ENCODE measurements at places on chromosomes 3 and 15.
A peak's percentile ranks its signal among the peaks of the same experiment; 100 is the strongest.

- DNase-seq: no peak
Measured at GRCh38 chr3:190877925-190878324, 15.4 kb upstream of the GMNC start.

GRCh38 chr3:159417761-159418160 is 570.9 kb upstream of the IL12A start:
- no peak for DNase-seq

DNA sequence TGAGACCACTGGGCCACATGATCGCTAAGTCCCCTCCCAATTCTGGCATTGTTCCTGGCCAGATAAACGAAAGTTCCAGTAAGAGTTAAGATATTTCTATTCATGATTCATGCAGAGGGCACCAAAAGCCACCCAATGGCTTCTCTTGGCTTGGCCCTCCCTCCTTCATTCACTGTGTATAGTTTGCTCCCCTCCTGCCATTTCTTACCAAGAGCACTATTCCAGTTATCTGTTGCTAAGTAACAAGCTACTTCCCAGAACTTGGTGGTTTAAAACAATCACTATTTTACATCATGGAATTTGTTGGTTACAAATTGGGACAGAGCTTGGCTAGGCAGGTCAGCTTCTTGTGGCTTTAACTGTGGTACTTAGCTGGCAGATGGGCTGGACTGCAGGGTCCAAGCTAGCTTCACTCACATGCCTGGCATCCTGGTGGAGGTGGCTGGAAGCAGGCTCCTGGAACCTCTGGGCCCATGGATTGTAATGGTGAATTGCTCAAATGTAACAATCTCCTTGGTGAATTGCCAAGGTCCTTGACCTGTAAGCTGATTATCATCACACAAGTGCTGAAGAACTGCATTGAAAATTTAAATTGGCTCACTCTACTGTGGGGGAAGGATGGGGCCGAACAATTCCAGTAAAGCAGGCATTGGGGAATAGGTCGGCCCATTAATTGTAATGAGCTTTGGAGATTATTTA is 16.6 kb downstream of the EAF1 start:
- DNase-seq: peak; percentile 54

DNA sequence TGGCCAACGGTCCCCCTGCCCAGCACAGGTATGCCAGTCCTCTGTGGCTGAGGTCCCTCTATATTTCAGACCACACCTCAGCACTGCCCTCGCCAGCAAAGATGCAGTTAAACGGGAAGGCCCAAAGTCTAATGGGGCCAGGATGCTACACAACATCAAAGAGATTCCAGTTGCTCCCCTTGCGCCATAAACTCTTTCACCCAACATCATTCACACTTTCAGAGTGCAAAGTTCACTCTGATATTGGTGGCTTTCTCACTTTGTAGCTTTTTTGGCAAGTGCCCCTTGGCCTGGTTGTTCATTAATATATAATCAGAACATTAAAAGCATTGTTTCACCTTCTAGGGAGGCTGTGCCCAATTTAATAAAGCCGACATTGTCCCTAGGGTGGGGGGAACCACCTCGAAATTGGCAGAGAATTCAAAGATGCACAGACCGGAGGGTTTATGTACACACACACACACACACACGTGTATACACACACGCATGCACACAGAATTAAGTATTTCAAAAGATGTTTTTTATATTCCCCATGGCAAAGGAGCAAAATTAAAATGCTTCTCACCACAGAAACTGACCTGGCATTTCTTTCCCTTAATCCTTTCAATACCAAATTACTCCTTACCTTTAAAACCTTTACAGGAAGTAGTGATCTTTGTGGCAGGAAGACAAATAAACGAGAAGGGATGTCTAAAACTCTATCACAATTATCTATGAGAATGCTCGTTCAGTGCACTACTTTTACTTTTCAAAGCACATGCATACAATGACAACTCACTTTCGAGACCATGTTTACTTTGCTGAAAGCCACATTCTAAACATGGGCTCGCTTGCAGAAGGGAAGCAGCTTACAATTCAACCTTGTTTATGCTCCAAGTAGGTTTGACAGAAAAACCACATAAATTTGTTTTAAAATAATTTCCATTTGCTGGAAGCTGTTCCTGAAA is 19.5 kb downstream of the LRIG1 start:
- no peak for DNase-seq

DNA sequence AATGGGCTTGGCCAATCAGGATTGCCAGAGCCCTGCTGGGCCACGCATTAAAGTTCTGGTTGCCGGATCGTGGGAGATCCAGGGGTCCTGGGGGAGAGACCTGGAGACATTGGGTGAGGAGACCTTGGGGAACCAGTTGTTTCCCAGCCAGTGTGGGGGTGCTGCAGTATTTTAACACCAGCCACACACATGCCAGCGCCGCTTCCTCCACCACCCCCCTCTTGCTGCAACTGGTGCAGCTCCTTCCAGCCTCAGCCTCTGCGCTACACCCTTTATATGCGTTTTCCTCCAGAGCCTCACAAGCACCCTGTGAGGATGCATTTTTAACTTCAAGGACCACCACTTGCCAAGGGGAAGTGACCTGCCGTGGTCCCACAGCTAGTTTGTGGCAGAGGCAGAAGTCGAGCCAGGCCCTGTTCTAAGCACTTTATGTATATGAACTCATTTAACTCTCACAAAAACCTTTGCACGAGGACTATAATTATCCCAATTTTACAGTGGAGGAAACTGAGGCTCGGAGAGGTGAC is 29.4 kb upstream of the GRIP2 start:
- no peak for DNase-seq

DNA sequence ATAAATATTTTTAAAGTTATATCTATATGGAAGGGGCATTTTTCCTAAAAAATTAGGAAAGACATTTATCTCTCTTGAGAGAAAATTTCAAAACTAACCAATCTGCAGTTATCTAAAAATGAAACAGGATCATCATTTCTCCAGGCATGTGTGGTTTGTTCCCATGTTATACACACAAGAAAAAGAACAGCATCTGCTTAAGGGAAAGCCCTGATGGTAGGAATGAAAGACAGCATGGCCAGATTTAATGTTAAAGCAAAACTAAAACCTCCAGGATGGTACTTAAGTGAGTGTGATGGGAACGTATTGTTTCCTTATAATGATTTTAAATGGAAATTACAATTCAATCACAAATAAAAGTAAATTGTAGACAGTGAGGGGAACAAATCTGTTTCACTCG is 46.2 kb upstream of the GYG1 start:
- DNase-seq: peak; percentile 13

GRCh38 chr15:48176112-48176511 is 2.0 kb downstream of the MYEF2 start:
- DNase-seq: peak; percentile 13

DNA sequence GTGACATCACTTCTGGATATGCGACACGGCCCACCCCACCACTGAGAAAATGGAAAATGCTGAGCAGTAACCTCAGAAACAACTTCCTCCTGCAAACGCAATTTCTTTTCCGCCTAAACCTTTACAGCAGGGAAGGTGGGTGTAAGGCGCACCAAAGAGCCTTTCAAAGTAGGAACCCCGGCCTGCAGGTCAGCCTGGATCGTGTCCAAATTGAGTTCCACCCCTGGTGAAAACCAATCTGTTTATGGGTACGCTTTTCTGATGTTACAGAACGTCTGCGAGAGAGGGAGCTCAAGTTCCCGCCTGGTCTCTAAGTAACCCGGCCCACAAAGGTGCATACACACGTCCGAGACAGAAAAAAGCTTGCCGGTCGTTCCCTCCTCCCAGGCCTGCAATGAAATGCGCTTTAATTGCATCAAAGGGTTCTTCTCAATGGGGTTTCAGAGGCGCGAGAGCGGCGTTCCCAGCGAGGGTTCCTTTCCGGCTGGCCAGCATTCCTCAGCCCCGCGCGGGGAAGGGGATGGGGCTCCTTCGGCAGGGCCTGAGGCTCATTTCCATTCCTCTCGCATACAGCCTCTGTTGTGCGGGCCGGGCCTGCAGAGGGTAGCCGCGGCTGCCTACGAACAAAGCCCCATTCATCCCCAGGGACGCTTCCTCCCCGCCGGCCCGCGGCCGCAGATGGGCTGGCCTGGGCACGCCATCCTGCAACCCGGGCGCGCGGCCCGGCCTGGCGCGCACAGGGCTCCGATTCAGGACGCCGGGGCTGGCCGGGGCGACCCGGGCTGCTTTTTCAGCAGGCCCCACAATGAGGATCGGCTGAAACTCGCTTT is 138.1 kb downstream of the TMCO5A start:
- DNase-seq: peak; percentile 71

DNA sequence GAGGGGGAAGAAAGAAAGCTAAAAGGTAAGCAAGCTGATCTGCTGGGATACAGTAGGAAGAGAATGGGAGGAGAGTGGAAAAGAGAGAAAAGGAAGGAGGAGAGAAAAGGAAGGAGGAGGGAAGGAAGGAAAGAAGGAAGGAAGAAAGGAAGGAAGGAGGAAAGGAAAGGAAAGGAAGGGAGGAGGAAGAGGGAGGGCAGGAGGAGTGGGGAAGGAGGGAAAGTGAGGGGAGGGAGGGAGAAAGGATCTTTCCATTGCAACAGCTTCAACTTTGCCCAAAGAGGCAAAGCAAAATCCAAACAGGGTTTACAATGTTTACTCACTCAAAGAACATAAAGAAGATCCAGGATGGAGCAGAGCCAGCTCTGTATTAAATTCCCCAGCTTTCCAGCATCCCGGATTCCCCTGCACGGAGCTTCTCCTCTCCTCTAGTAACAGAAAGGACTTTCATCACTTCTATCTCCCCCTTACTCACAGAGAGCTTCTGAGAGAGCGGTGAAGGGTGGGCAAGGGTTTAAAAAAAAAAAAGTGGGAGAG is 494.2 kb upstream of the PROK2 start:
- DNase-seq: no peak

- DNase-seq: no peak
Measured at GRCh38 chr15:77804210-77804609, 171.5 kb upstream of the LINGO1 start.

DNA sequence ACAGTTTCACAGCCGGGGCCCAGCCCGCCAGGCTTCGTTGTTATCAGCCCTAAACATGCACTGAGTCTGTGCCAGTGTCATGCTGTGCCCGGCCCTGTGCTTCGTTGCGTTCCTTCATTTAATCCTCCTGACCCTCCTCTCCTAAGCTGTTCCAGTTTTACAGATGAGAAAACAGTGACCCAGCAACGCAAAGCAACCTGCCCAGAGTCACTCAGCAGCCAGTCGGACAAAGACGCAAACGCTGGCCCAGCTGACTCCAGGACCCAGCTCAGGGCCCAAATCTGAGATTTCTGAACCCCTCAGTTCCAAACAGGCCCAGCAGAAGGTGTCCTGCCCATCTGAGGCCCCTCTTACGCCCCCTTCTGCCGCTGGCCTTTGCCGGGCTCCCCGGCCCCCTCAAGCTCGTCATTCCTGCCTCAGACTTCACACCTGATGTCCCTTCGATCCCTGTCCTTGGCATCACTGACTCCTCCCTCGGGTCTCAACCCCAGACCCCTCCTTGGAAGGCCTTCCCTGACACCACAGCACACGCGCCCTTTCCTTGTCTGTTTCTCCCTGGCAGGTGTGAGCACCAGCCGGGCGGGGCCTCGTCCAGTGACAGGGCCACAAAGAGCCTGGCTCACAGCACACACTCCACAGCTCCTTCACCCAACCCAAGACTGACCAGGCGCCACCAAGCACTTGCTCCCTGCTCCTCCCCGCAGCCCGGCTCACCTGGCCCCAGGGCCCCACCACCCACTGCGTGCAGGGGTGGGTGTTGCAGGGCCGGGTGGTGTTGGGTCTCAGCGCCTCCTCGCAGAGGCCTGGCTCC is 48.1 kb downstream of the ADAMTS7 start:
- no peak for DNase-seq

GRCh38 chr15:77857419-77857818 is 220.1 kb downstream of the TBC1D2B start:
- no peak for DNase-seq

DNA sequence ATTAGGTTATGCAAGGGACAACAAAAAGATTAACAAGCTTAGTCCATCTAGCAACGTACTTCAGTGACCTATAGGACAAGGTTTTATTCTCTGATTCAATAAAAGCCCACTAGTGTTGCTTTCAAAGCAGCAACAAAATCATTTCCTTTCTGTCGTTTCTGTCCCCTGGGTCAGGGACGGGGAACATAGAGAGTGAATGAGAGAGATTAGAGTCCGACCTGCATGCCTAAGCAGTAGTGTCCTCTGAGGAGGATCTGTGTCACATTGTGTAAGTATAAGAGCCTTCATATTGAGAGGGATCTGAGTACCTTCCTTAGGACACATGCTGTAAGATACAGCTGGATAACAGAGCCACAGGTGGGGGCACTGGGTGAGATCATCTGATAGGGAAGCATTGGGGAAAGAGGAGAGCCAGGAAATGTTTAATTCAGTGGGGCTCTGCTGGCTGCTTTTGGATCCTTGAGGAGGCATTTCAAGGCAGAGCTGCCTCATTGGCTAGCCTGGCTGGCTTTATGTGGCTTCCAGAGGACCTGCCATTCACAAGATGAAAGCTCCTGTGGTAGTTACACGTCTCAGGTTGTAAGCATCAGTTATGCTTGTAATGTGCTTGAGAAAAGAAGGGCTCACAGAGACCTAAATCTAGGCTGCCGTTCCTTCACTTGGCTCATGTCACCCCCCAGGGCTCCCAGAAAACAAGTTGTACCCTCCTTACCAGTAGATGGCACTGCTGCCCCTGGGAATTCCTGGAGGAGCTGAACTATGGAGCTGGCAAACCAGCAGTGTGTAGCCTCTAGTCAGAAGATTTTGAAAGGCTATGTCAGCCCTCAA is 2.7 kb downstream of the TMEM108 start:
- peak; percentile 71 for DNase-seq

- no peak for DNase-seq
Measured at GRCh38 chr3:126344380-126345041, 12.7 kb downstream of the KLF15 start.

DNA sequence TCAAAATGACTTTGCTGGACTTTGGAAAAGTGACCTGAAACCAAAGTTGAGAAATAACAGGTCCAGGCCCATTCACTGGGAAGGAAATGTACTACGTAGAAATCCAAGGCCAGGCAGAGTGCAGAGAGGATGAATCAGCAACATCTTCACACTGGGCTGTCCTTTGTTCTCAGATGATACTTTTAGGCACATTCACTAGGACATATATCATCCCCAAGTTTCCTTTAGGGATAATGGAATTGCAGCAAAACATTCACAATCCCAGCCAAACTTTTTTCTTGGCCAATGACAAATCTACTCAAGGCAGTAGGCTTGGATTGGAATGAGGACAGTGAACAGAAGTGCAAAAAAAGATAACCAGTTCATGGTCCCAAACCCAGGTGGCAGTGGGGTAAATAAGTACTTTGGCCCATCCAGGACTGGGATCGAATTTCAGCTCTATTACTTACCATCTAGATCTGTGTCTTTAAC is 75.1 kb downstream of the CLDN11 start:
- peak; percentile 84 for DNase-seq

- DNase-seq: no peak
Measured at GRCh38 chr3:125090649-125091048, 34.9 kb upstream of the HEG1 start.

- DNase-seq: peak; percentile 62
Measured at GRCh38 chr3:24110051-24110450, 165.0 kb downstream of the NR1D2 start.

DNA sequence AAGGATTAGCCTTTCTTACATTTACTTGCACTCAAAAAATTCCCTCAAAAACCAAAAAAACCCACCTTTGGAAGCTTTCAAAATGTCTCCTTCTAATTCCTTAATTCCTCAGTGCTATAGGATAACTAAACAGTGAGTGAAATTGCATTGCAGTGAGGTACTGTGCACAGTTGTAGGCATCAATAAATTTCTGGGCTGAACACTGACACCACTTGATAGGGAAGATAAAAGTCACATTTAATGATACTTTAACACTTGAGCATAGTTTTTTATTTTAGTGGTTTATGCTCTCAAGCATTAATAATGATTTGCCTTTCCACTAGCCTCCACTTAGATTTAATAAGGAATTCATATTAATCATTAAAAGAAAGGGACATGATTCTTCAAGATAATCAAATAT is 52.3 kb downstream of the MAP2K5 start:
- DNase-seq: no peak

Data from EH (cell line).